ENCODE measurements at places on chromosomes 16 and 17.

GRCh38 chr16:49914657-49915056 is 58.7 kb upstream of the ZNF423 start:
- DNase-seq = no peak

GRCh38 chr17:29844339-29845048 is 85.5 kb downstream of the SSH2 start:
- DNase-seq = no peak

DNA sequence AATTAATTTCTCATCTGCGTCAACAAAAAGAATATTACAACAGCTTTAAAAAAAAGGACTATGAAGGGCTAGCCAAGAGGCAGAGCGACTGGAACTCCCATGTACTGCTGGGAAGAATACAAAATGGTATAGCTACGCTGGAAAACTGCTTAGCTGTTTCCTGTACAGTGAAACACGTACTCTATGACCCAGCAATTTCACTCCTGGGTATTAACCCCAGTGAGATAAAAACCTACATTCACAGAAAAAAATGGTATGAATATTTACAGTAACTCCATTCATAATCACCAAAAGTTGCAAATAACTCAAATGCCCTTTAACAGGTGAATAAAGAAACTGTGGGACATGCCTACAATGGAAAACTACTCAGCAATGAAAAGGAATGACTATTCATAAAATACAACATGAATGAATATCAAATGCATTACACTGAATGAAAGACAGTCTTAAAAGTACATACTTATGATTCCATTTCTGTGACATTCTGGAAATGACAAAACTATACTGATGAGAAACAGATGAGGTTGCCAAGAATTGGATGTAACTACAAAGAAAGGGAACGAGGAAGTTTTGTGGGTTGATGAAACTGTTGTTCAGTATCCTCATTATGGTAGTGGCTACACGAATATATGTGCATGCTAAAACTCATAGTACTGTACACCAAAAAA is 27.6 kb downstream of the CMTM4 start:
- DNase-seq = no peak

DNA sequence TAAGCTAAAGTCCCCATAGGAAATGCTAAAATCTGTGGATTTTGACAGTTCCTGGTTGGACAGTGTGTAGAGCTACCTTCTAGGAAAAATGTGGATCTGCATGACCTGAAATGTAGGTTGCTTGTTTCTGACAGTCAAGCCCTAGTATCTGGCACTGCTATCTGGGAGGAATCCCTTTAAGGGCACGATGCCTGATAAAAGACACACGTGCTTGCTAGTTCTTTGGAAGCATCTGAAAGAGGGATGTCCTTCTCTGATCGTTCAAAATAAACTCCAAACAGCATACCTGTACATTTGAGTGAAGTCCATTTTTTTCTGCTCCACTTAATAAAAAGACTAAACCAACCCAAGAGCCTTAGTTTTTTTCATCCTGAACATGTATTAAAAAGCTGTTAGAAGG is 101.3 kb downstream of the CDK5R1 start:
- DNase-seq = no peak

DNA sequence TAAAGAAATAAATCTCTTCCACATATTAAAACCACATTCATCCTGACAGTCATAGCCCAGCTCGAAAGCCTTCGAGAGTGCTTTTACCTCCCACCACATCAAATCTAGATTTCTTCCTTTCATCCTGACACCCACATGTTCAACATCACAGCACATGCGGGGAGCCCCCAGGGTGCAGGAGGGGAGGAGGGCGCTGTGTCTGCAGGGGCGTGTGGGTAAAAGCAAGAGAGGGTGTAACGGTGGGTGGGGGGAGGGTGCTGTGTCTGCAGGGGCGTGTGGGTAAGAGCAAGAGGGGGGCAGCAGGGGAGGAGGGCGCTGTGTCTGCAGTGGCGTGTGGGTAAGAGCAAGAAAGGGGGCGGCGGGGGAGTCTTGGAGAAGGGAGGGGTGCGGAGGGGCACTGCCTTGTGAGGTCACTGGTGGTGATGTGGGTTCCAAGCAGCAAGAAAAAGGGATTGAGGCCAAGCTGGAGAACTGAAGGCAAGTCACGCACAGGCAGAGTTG is 34.7 kb downstream of the ADCY9 start:
- peak; percentile 61 for DNase-seq
